A549 treated with dexamethasone at 1 μM for 4 hours (cell line): ENCODE measurements at places on chromosomes 12 and 14. TPM values are rescaled to one million over a fixed set of nuclear protein-coding genes. Genes with fewer than 3 reads are reported as not detected.

The CDH24 gene
- 2.1 to 4.4 TPM (median 3.8 TPM) in 5 replicates for total RNA-seq

The SIRT4 gene
- 0.57 to 1.0 TPM (median 0.65 TPM) in 5 replicates for total RNA-seq

The ENDOU gene
- 0.07 to 0.09 TPM in 2 of 5 replicates, not detected in the others for total RNA-seq

The PRH1 gene
- total RNA-seq = 1.8 to 3.2 TPM (median 2.4 TPM) in 5 replicates

The OR4K1 gene
- not detected in 5 replicates for total RNA-seq

The CYP27B1 gene
- total RNA-seq = 1.2 to 2.9 TPM (median 2.2 TPM) in 5 replicates

The VDR gene
- 2.7 to 3.5 TPM (median 3.1 TPM) in 5 replicates for total RNA-seq

The ZDHHC22 gene
- total RNA-seq = 0.20 to 0.27 TPM (median 0.23 TPM) in 5 replicates

The CCDC175 gene
- not detected in 5 replicates for total RNA-seq

The ZFYVE26 gene
- total RNA-seq = 4.4 to 6.7 TPM (median 6.0 TPM) in 5 replicates

The CFAP54 gene
- total RNA-seq = 0.98 to 1.6 TPM (median 1.4 TPM) in 5 replicates

The OR11G2 gene
- total RNA-seq = not detected in 5 replicates

The ISM2 gene
- total RNA-seq = 0.34 to 0.43 TPM (median 0.39 TPM) in 5 replicates

The CLEC2A gene
- not detected in 5 replicates for total RNA-seq

The FSCB gene
- not detected in 5 replicates for total RNA-seq

The SLCO1B3 gene
- total RNA-seq = 9.6 to 15.0 TPM (median 11.3 TPM) in 5 replicates

The GRIP1 gene
- total RNA-seq = 1.0 to 4.3 TPM (median 2.1 TPM) in 5 replicates

The CLEC4A gene
- total RNA-seq = 0.37 TPM in 1 of 5 replicates, not detected in the others

The ARMH4 gene
- total RNA-seq = 0.25 to 0.71 TPM (median 0.52 TPM) in 5 replicates

The TAS2R9 gene
- total RNA-seq = not detected in 5 replicates

The PLA2G1B gene
- total RNA-seq = 0.18 TPM in 1 of 5 replicates, not detected in the others

The DEGS2 gene
- 1.5 to 3.3 TPM (median 2.8 TPM) in 5 replicates for total RNA-seq

The LRTM2 gene
- total RNA-seq = 0.05 to 0.15 TPM (median 0.06 TPM) in 3 of 5 replicates, not detected in the others

The ACSS3 gene
- not detected in 5 replicates for total RNA-seq

The OLR1 gene
- total RNA-seq = 0.61 to 1.4 TPM (median 0.82 TPM) in 5 replicates

The KRT6A gene
- 11.5 to 16.2 TPM (median 14.0 TPM) in 5 replicates for total RNA-seq

The NANOG gene
- total RNA-seq = 0.05 to 0.08 TPM (median 0.06 TPM) in 4 of 5 replicates, not detected in the other

The SINHCAF gene
- 37.7 to 52.8 TPM (median 40.8 TPM) in 5 replicates for total RNA-seq

The IFNG-AS1 gene
- not detected in 5 replicates for total RNA-seq

The PPM1H gene
- total RNA-seq = 9.1 to 9.8 TPM (median 9.6 TPM) in 5 replicates

The GAPDH gene
- total RNA-seq = 6,774 to 8,699 TPM (median 8,412 TPM) in 5 replicates

The DTX1 gene
- 0.26 to 0.66 TPM (median 0.48 TPM) in 5 replicates for total RNA-seq

The TMEM233 gene
- 0.03 to 0.12 TPM (median 0.08 TPM) in 4 of 5 replicates, not detected in the other for total RNA-seq

The LYZ gene
- 0.06 to 0.45 TPM (median 0.07 TPM) in 3 of 5 replicates, not detected in the others for total RNA-seq

The B4GALNT3 gene
- total RNA-seq = 0.49 to 0.74 TPM (median 0.52 TPM) in 5 replicates

The CDK17 gene
- total RNA-seq = 9.7 to 14.7 TPM (median 12.2 TPM) in 5 replicates

The FBLN5 gene
- 4.7 to 6.1 TPM (median 5.2 TPM) in 5 replicates for total RNA-seq

The CFAP73 gene
- 0.09 to 0.14 TPM (median 0.11 TPM) in 3 of 5 replicates, not detected in the others for total RNA-seq

The GLT1D1 gene
- total RNA-seq = not detected in 5 replicates

The GPRC5D gene
- not detected in 5 replicates for total RNA-seq

The LRRC43 gene
- total RNA-seq = 0.09 to 0.24 TPM (median 0.21 TPM) in 5 replicates

The DNAI7 gene
- total RNA-seq = 0.06 to 0.16 TPM (median 0.14 TPM) in 5 replicates

The POTEM gene
- total RNA-seq = not detected in 5 replicates

The SIX6 gene
- total RNA-seq = not detected in 5 replicates

The MBIP gene
- total RNA-seq = 14.1 to 16.4 TPM (median 16.2 TPM) in 5 replicates

The ADAM20 gene
- 0.02 TPM in 1 of 5 replicates, not detected in the others for total RNA-seq

The BIN2 gene
- 0.14 to 0.23 TPM (median 0.19 TPM) in 5 replicates for total RNA-seq

The NEUROD4 gene
- total RNA-seq = 0.03 TPM in 1 of 5 replicates, not detected in the others

The ADCY4 gene
- total RNA-seq = 0.08 TPM in 1 of 5 replicates, not detected in the others

The IL22 gene
- not detected in 5 replicates for total RNA-seq

The KLRG1 gene
- 1.1 to 2.0 TPM (median 1.5 TPM) in 5 replicates for total RNA-seq

The KLHDC1 gene
- total RNA-seq = 0.23 to 0.48 TPM (median 0.41 TPM) in 5 replicates

The NAB2 gene
- 11.7 to 15.1 TPM (median 14.0 TPM) in 5 replicates for total RNA-seq

The BDKRB1 gene
- total RNA-seq = 0.38 to 0.66 TPM (median 0.44 TPM) in 5 replicates

The EPYC gene
- not detected in 5 replicates for total RNA-seq

The SCFD1 gene
- total RNA-seq = 38.0 to 43.6 TPM (median 38.9 TPM) in 5 replicates

The RNFT2 gene
- 2.7 to 3.3 TPM (median 2.8 TPM) in 5 replicates for total RNA-seq

The GPRC5A gene
- total RNA-seq = 174 to 283 TPM (median 256 TPM) in 5 replicates

The ZBTB42 gene
- 2.0 to 3.2 TPM (median 2.9 TPM) in 5 replicates for total RNA-seq
